ENCODE measurements at places on chromosomes 7 and 10.

- no peak for DNase-seq
Observed at GRCh38 chr7:157566631-157567006, 229.8 kb downstream of the DNAJB6 start.

DNA sequence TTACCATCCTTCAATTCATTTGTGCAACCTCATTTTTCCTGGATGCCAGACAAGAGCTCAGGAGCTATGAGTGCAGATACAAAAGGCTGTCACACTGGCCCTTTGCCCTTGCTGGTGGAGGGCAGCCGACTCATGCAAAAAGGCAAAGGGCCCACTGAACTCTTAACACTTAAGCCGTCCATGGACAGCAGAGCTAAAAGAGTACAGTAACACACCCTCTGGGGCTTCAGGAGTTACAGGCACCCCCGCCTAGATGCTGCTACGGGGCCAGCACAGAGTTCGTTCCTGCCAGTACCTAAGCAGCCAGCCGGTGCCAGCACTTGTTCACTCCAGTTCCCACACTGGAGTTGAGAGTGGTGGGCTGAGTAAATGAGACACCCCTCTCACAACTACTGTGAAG, 69.9 kb upstream of the MRLN start:
- no peak for DNase-seq

DNA sequence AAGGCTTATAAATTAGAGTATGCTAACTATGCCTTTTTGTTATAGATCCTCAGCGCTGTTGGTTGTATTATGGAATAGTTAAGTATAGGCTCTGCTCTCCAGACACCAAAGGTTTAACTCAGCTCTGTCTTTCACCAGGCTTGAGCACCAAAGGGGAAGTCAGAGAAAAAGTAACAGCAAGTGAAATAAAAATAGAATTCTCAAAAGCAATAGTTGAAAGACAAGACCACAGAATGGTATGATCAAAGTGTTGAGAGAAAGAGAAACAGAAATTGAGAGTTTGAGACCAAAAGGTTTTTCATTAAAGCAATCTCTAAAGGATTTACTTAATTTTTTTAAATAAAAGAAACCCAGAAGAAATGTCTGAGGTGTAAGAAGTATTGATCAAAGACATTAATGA, 529.8 kb upstream of the C7orf33 start:
- no peak for DNase-seq

- DNase-seq: no peak
Observed at GRCh38 chr7:122182081-122182480, 38.0 kb upstream of the AASS start.

- no peak for DNase-seq
Observed at GRCh38 chr10:62148155-62148554, 120.5 kb downstream of the RTKN2 start.

- no peak for DNase-seq
Observed at GRCh38 chr10:6297951-6298381, 95.2 kb downstream of the PFKFB3 start.

DNA sequence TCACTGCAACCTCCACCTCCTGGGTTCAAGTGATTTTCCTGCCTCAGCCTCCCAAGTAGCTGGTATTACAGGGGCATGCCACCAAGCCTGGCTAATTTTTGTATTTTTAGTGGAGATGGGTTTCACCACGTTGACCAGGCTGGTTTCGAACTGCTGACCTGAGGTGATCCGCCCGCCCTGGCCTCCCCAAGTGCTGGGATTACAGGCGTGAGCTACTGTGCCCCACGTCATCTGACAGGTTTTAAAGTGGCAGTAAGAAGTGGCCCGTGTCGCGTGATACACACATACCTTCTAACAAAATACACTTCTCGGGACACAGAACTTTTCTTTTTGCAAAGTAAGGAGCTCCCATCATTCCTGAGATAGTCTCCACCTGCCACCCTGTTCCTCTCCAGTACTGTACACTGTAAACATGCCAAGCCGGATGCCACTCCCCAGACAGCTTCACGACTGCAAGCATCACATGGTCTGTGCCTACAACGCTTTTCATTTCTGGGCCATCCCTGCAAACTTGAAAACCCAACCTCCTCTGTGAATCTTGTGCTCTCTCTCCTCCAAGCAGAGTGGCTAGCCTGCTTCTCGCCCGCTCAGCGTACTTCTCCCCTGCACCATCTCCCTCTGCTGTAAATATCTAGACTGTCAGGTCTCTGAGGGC, 256.3 kb upstream of the KLF14 start:
- DNase-seq: no peak

DNA sequence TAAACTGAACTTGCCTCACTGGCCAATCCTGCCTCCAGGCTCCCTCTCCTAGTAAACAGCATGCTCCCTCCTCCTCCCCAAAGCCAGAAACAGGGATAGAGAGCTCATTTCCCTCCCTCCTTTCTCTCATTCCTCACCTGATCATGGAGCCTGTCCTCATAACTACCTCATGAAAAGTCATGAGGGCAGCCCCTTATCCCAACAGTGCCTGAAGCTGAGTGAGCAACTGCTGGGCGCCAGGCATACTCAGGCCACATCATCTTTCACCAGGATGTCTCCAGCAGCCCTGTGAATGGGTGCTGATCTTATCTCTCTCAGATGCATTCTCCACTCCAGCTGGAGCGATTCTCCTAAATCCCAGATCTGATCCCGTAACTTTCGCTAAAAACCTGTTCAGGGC, 307.2 kb downstream of the PRPF18 start:
- peak; percentile 64 for DNase-seq

DNA sequence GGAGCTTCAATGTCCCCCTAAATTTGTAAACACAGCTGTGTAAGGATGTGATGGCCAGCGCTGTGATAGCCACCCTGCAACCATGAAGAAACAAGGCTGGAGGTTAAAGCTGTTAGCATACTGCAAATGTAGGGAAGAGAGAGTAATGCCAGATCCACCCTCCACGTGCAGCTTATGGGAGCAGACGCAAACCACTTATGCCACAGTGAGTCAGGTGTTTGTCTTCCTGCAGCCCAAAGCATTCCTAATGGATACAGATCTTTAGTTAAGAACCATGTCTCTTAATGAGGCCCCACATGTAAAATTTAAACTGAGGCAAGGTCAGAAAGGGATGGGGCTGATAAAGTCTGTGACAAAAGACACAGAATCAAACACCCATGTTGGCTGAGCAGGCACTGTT, 13.6 kb upstream of the MYL7 start:
- DNase-seq: no peak

DNA sequence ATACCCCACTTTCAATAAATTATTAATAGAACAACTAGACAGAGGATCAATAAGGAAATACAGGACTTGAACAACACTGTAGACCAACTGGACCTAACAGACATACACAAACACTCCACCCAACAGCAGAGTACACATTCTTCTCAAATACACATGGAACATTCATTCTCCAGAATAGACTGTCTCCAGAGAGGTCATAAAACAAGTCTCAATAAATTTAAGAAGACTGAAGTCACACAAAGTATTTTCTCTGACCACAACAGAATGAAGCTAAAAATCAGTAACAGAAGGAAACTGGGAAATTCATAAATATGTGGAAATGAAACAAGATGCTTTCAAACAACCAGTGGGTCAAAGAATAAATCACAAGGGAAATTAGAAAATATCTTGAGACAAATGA, 119.8 kb downstream of the SMURF1 start:
- no peak for DNase-seq

DNA sequence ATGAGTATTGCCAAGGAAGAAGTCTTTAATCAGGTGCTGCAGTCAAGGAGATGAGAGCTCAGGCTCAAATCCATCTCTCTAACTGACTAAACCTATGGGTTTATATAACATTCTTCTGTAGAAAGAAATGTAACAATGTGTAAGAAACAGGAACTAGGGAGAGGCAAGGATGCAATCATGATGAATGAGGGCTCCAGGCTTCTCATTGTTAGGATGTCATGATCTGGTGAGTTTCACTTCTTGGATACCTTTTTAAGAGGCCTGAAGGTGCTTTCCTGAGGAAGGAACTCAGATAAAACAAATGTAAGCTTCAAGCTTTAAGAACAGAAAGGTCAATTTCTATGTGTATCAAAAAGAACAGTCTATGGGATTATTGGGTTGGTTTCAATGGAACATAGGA, 30.8 kb upstream of the SCIN start:
- DNase-seq: no peak

GRCh38 chr7:28586736-28587135, 174.4 kb downstream of the CREB5 start:
- DNase-seq: no peak

GRCh38 chr10:59668096-59668495, 41.6 kb downstream of the SLC16A9 start:
- no peak for DNase-seq

DNA sequence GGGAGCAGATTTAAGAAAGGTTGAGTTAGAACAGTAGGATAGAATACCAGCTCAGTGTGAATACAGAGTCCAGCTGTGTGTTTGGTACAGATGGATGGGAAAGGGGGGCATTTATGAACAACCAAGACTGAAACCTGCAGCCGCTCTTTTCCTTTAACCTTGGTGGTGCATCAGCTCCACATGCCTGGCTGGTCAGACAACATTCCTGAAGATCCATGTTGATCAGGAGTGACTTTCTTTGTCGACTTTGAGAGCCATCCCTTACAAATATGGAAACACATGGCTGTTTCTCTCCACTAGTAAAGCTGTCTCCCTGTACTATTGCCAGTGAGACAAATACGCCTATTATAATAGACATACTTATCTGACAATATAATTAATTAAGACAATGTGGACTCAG, 476.5 kb upstream of the IGFBP3 start:
- DNase-seq: no peak

DNA sequence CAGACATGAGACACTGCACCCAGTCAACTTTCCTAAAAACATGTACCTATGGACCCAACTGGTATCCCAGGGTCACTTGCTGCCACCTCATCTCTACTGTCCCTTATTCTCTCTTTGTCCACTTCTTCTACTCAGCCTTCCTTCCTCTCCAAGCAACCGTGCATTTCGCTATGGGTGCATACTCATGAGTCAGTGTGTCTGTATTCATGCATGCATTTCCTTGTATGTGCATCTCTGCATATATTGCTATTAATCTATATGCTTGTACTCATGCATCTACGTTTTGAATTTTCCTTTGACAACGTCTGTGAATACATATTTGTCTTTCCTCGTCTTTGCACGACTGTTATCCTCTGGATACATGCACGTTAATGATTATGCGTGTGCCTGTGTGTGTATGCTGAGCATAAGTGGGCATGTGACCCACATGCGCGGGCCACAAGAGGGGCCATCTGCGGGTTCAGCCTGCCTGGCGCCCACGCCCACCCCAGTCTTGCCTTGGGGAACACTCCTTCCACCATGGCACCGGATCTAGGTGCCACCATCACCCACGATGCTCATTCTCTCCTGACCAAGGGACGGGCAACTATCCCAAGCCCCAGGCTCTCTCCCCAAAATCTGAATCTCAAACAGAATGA, 23.3 kb downstream of the KIAA1549 start:
- no peak for DNase-seq

DNA sequence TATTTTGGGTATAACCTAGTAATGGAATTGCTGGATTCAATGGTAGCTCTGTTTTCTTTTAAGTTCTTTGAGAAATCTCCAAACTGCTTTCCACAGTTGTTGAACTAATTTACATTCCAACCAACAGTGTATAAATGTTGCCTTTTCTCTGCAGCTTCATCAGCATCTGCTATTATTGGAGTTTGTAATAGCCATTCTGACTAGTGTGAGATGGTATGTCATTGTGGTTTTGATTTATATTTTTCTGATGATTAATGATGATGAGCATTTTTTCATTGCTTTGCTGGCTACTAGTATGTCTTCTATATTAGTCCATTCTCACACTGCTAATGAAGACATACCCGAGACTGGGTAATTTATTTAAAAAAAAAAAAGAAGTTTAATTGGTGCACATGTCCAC, 248.6 kb upstream of the MAGI2 start:
- no peak for DNase-seq

DNA sequence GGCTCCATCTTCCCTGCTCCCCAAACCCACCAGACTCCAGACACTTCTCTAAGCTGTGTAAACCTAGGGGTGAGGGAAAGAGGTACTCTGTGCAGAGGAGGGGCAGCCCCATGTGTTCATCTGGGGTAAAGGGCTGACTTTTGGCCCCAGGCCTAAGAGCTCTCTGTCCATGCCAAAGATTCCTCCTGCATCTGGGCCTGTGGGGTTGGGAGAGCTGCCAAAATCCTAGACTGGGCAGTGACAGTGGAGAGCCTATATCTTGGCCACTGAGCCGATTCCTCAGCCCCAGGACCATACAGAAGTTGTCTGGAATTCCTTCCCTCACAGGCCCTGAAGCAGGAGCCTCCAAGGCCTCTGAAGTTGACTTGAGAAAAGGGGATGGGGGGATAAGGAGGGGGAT, 25.3 kb upstream of the LEP start:
- no peak for DNase-seq

DNA sequence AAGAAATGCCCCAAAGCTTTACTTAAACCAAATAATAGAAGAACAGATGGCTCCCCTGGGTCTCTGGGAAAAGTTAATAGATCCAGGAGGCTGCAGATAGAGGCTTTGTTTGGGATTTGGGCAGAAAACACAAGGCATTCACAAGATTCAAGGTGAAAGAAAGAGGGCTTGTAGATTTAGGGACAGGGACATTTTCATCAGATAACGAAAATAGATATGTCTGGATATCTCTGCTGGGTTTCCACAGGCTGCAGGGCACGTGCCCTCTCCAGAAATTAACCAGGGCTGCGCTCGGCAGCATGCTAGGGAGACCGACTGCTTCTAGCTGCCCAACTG, 14.9 kb downstream of the CARD11 start:
- DNase-seq: no peak

GRCh38 chr7:80609751-80610150, 28.7 kb upstream of the CD36 start:
- no peak for DNase-seq

- DNase-seq: no peak
Observed at GRCh38 chr7:7943951-7944350, 24.6 kb upstream of the GLCCI1 start.

- DNase-seq: no peak
Observed at GRCh38 chr7:129144834-129145668, 544 bp downstream of the TSPAN33 start.

- DNase-seq: no peak
Observed at GRCh38 chr7:101597941-101598340, 31.2 kb downstream of the MYL10 start.

- no peak for DNase-seq
Observed at GRCh38 chr7:11573128-11573750, 258.8 kb downstream of the THSD7A start.

GRCh38 chr10:61628151-61628874, 34.4 kb upstream of the CABCOCO1 start:
- no peak for DNase-seq

DNA sequence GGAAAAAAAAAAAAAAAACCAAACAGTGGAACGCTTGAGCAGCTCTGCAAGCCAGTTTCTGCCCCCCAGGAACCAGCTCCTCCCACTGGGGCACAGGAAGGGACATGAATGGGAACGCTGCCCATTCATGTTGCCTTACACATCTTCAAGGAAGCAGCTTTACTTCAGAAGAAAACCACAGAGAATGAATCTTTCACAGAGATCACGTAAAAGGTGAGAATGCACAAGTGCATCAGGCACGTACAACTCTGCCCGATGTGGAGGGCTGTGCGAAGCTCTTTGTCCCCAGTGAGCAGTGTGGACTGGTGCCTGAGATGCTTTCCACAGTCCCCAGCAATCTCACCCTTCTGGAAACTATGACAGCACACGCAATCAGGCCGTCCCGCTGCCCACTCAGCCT, 106.2 kb downstream of the DLG5 start:
- no peak for DNase-seq

- no peak for DNase-seq
Observed at GRCh38 chr7:50348469-50349162, 44.1 kb downstream of the IKZF1 start.

Measured in H54 (cell line).